DMS79 treated with DMSO at 0.1 percent for 48 hours (cell line): ENCODE measurements at places on chromosomes 1 and 21.
A peak's percentile ranks its signal among the peaks of the same experiment; 100 is the strongest.

GRCh38 chr1:8357329-8358101, 39.6 kb downstream of the SLC45A1 start:
- no peak for DNase-seq

GRCh38 chr1:229980009-229980408, 87.0 kb upstream of the GALNT2 start:
- DNase-seq: no peak

- no peak for DNase-seq
Measured at GRCh38 chr1:157114183-157115121, 14.8 kb upstream of the ETV3L start.

DNA sequence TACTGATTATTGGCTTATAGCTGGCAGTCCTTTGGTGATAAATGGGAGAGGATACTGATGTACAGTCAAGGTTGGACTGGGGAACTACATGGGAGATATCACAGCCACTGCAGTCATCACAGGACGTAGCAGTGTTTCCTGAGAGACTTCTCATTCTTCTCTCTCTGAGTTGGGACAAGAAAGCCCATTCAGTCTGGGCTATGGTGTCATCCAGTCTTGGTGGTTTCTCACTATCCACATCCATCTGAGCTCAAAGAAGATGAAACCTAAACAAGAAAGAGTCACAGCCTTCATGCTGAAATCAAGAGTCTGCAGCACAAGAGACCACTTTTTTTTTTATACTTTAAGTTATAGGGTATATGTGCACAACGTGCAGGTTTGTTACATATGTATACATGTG, 12.8 kb upstream of the CD53 start:
- DNase-seq: no peak

GRCh38 chr21:29064850-29065481, 8.5 kb downstream of the CCT8 start:
- DNase-seq: no peak

GRCh38 chr1:109659145-109659544, 3.2 kb downstream of the GSTM4 start:
- no peak for DNase-seq

DNA sequence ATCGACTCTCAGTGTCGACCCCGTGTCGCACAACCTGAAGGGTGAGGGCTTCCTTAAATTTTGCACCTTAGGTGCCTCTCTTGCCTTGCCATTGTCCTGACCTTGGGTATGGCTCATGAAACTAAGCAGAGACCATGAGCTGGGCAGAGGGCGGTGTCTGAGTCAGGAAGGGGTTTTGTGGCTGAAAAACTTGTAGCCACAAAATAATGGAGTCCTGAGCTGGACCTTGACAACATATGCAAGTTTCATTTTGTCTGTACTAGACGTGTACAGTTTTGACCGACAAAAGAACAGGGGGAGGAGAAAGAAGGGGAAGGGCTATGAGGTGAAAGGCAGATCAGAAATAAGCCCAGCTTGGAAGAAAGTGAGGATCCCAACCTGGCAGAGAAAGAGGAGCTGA, 8.3 kb upstream of the RUNX1 start:
- DNase-seq: no peak

DNA sequence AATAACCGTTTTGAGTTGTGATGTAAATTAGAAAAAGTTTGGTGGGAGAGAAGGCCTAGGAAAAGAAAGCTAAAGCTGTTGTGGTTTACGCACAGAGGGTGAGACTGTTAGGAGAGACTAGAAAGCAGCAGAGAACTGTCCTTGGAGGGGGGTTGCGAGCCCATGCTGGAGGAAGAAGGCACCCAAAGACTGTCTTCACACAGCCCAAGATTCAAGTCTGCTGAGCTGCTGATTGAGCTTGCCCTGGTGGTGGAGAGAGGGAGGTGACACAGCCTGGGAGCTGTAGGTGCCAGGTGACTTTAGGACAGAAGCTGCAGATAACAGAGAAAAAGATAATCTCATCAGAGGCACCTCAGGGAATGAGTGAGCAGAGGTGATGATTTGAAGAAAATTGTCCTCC, 18.3 kb upstream of the TLR5 start:
- no peak for DNase-seq

- peak; percentile 94 for DNase-seq
Measured at GRCh38 chr1:23013657-23014056, 2.0 kb downstream of the TEX46 start.

DNA sequence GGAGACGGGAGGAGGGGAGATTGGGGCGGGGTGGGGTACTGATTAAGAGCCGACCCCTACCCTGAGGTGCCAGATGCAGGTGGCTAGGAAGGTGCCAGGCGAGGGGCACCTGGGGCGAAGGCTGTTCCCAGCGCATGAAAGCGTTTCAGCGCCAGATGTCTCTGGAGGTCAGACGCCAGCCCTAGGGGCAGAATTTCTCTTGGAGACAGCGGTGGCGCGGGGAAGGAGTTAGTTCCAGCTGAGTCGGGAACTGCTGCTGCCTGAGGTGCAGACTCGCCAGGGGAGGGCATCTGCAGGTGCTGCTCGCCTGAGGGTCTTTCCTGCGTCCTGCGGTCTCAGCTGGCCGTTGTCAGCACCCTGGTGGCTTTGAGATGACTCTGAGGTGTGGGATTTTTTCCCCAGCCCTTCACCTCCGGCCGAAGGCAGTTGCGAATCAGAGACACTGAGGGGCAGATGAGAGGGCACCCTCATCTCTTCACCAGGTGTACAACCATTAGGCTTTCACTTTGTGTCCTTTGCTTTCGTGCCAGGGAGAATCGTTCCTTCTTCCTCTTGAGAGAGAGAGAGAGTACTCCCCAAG, 539 bp downstream of the CGN start:
- peak; percentile 60 for DNase-seq

DNA sequence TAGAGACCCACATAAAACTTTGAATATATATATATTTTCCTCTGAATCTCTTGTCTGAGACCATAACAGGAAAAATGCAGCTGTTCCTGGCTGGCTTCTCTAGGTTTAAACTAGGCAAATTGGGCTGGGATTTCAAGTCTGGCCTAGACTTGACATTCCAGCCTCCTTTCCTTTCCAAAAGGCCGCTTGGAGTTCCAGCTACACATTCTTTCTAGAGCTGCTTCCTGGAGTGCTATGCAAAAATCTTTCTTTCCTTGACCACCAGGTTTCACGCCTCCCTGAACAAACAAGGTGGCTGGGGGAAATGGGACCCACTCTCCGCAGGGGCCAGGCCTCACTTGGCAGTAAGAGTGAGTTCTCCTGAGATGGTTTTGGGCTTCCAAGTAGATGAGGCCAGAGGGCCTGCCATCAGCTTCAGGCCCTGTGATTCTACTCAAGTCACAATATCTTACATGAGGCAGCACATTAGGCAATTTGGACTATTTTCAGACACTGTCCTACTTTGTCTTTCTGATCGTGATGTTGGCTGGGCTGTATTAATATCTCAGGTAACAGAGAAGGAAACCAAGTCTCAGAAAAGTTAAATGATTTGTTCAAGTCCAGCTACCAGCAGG, 102.4 kb downstream of the FAM78B start:
- DNase-seq: no peak

DNA sequence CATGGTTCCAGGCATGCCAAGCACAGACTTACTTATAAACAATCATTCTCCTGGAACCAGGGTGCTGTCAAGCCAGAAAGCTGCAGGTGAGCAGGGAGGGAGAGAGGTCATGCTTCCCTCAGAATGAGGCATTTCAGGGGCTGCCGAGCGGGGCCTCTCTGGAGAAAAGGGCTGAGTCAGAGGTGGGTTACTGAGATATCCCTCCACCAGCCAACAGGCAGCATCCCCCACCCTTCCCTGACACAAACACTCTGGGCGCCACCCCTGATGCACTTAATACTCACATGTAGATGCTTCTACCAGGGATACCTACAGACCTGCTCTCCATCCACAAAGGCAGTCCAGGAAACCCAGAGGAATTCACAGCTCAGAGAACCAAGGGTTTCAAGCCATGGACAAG, 13.1 kb downstream of the STK40 start:
- no peak for DNase-seq

DNA sequence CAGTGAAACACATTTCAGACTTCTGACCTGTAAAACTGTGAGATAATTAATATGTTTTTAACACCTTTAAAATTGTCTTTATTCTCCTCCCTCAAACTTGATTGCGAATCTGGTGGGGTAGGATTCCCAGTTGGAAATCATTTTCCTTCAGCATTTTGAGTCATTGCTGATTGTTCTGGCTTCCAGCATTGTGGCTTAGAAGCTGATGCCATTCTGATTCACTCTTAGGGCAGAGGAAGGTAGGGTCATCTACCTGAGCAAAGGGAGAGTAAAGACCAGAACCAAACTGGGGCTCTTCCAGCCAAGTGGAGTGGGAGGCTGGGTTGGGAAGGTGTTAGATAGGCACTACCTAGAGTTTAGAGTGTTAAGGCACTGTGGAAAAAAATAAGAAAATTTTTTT, 61.2 kb downstream of the MPZL1 start:
- DNase-seq: no peak

GRCh38 chr21:33708874-33709273, 66.6 kb downstream of the ITSN1 start:
- DNase-seq: no peak

DNA sequence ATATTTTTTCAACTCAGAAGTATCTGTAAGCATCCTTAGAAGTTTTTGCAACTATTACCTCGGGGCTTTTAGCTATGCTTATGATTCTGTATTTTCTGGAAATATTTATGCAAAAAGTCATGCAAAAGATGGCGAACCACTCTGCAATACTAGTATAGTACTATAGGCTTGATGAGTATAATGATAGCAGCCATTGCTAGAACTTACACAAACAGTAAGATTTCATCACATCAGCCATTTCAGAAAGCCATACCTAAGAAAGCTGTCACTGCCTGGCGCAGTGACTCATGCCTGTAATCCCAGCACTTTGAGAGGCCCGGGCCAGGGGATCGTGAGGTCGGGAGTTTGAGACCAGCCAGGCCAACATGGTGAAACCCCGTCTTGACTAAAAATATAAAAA, 227.1 kb downstream of the LRRC7 start:
- DNase-seq: no peak

DNA sequence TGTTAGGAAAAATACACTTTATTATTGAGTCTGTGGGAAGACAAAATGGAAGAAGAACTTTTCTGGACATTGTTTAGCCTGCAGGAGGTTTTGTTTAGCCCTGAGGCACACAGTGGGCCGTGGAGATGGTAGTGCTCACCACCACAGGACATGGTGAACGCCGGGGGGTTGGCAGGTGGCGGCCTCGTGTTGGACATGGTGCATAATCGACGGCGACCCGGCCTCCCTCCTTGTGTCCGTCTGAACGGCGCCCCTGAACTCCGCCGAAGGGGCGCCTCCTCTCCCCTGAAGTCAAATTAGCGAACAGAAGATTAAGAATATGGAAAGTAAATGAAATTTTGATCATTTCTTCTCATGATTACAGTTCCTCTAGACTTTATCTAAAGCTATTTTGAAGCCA, 126.4 kb downstream of the PCBP3 start:
- no peak for DNase-seq

- DNase-seq: no peak
Measured at GRCh38 chr21:15285556-15285955, 220.8 kb upstream of the NRIP1 start.

DNA sequence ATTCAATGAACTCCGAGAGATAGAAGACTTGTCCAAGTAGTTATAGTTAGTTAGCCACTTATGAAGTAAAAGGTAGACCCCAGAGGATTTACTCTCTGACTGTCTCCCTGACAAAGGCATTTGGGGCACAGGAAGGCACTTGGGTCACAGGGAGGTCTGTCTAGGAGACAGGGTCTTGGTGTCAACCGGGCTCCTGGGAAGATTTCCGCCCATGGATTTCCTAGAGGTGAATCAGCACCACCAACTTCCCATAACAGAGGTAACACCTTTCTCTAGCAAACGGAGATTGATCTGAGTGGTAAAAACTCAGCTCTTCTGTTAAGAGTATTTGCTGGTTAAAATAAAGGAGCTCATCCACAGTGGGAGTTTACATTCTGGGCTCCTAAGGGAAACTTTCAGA, 16.4 kb downstream of the CCN1 start:
- no peak for DNase-seq
